Neural crest cell (in vitro differentiated cells): ENCODE measurements at places on chromosomes 1 and 21.

GRCh38 chr1:30232288-30232899 is 491.0 kb downstream of the MATN1 start:
- no peak for DNase-seq

DNA sequence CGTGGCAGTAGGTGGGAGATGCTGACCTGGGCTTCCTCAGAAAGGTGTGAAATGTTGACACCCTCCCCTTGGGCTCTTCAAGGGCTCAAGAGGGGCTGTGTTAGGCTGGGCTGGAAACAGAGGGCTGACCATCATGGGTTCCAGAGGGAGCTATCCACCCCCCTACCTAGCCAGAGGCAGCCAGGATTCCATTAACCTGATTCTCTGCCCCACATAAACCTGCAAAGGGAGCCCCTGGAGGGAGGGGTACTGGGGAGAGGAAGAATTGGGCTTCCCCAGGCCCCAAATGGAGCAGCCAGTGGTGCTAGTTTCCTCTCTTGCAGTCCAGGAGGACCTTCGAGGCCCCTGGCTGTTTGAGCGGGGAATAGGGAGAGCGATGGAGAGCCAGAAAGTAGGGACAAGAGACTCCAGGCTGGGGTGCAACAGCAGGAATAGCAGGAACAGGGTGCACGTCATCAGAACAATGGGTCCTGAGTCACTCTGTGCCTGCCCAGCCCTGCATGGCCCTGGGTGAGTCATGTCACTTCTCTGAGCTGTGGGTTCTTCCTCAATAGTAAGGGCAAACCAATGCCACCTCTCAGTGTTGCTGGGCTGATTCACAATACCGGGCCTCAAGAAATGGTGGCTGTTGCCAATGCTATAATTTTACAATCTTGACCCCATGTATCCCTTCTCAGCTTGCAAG is 121.2 kb downstream of the EPHB2 start:
- DNase-seq = no peak

- no peak for DNase-seq
These were observed 61.3 kb downstream of the DISP1 start for GRCh38 chr1:222876182-222876581.

DNA sequence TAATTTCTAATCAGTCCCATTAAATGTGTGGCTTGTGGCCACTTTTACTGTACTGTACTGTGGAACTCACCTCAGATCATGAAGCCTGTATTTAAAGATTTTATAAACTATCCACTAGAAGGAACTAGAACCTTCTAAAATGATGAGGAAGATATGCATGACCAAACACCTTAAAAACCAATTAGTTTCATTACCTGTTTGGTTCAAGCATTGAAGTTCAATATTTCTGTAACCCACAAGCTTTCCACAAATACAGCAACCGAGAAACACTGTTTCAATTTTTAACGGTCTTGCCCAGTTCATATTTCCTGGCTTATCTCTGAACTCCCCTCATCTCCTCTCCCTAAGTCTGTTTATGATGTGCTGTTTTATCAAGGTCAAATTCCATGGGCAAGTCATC is 264.3 kb upstream of the PLD5 start:
- no peak for DNase-seq

GRCh38 chr21:37631319-37632117 is 264.9 kb downstream of the DYRK1A start:
- no peak for DNase-seq

- no peak for DNase-seq
These were observed 86.8 kb downstream of the SPATA17 start for GRCh38 chr1:217717959-217718358.

DNA sequence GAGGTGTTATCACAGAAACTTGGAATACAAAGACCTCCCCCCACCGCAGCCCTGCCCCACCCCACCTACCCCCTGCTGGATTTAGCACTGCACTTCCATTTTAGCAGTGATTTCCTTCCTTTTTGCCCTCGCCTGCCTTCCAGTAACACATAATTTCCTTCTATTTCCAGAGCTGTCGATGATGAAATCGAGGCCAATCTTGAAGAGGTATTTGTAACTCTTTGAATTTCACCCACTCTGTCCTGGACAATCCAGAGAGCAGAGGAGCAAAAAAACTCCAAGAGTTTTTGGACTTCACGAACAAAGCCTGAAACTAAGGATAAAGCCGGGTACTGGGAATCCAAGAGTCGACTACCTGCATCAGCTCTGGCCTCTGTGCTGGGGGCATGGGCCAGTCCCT is 49.1 kb downstream of the CAPN2 start:
- no peak for DNase-seq

- no peak for DNase-seq
These were observed 66.2 kb upstream of the RNPC3 start for GRCh38 chr1:103459346-103459745.

GRCh38 chr1:156476501-156477298 is 23.9 kb downstream of the MEF2D start:
- no peak for DNase-seq

DNA sequence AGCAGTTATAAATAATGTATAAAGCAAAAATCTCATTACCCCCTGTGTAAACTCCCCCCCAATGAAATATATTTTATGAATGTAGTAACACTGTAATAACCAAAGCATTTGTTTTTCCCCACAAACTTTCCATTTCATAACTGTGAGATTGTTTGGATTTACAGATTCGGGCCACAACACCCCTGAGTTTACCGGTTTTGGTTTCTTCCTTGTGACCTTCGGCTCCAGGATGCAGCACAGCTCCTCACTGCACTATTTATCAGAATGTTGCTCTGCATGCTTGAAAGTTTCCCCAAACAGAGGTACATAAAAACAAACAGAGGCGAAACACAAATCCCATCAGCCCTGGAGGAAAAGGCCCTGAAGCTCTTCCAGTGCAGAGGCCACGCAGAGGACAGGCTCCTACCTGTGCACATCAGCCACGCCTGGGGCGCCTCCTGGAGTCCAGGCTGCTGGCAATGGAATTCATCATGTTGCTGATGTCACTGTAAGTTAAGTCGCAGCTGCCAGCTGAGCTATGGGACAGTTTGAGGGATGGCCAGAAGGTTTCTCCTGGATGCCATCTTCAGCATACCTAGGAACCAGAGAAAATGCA is 122.0 kb downstream of the LMO4 start:
- no peak for DNase-seq

GRCh38 chr1:191993549-191993948 is 164.7 kb upstream of the RGS18 start:
- DNase-seq = no peak

DNA sequence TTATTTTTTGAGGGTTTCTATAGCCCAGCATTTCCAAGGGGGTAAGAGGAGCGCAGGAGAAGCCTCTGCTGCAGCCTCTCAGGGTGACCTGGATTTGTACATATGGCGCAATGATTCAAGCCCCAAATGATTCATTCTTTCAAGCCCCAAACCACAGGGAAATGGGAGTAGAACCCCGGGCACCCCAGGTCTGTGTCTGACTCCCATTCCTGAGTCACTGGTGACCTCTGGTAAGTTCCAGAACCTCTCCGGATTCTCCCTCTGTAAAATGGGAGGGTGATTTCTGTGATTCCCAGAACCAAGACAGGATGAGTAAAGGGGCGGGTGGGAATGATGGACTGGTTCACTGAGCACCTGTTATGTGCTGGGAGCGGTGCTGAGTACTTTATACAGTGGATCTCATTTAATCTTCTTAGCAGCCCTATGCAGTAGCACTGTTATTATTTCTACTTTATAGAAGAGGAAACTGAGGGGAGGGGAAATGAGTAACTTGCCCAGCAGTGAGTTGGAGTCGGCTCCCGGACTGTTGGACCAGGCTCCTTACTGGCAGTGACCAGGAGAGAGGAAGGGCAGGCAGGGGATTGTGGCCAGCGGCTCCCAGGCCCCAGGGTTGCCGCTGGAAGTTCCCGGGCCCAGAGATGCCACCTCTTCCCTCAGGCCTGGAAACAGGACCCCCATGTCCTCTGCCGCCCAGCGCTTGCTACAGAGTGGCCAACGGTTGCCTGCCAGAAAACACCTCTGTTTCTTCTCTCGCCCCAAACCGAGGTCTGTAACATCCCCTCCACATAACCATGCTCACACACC is 20.3 kb upstream of the SLC26A9 start:
- no peak for DNase-seq
